ENCODE measurements at places on chromosomes 2 and 18.

DNA sequence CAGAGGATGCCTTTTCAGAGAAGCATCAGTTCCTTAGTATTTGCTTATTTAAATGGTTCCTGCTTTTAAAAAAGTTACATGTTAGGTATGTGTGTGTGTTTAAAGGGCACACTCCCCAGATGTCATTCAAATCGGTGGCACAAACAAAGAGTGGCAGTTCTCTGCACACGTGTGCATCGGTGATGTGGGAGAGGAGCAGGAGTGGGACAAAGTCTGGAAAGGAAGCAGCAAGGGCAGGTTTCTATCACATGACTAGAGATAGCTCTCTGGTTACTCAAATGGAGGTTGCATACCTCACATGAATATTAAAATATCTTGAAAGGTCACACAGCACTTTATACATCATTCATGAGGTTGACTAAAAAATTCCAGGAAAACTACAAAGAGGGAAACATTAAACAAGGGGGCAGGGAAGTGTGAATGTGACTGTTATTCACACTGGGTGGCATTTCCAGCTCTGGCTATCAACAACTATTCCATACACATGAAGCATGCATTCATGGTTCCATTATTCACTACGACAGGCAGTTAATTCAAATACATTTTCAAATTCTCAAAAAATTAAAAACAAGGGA, 64.7 kb downstream of the SEPTIN10 start:
- no peak for DNase-seq

GRCh38 chr2:29117636-29118303, 2.6 kb downstream of the CLIP4 start:
- DNase-seq, result no peak

DNA sequence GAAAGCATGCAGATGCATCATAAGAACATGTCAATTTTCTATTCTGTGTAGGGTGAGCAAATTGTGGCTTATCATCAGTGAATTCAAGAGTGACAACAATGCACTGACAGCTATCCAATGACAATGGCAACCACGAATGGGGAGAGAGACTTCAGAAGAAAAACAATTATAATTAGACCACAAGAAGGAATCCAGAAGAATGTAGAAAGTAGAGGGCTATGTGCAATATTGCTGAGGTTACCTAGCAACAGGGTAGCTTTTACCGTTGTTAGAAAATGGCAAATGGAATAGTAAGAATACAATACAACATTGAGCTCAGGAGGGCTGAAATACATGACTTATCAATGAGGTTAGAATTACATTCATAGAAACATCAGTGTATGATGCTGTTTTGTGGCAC, 71.1 kb upstream of the SESTD1 start:
- no peak for DNase-seq

DNA sequence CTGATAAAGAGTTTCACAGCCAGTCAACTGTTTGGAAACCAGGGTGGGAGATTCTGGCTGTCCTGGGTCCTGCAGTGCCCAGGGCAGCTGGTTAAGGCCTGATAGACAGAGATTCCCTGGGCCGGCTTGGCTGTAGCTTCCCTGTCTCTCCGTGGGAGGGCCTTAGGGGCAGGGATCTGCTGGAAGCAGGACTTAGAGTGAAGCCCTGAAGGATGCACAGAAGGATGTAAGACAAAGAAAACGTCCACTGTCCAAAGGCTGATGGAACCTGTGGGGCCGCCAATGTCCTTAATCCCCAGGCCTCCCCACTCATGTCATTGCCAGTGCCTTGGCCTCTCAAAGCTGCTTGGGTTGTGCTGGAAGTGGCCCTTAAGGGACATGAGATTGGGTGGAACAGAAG, 33.0 kb downstream of the MROH2A start:
- DNase-seq, result no peak

GRCh38 chr18:46212398-46212797, 108.2 kb downstream of the HAUS1 start:
- DNase-seq, result no peak

GRCh38 chr2:220756653-220757052, 815.5 kb downstream of the EPHA4 start:
- no peak for DNase-seq

DNA sequence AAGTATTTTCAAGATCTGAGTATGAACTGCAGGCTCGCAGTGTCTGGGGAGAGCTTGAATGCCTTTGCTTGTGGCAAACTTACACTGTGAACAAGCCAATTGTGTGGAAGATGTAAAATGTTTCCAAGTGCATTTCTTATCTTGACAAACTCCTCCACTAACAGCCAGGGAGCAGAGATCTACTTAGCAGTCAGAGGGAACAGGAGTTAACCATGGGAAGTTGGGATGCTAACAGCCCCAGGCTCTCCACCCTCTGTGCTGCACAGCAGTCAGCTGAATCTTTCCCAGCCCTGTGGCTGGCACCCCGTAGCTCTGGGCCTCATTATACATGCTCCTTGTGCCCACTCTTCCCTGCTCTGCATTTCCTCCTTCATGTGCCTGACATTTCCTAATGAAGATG, 450.2 kb downstream of the TSN start:
- DNase-seq, result no peak

GRCh38 chr2:175627405-175627804, 374.7 kb downstream of the LNPK start:
- no peak for DNase-seq

GRCh38 chr2:127661072-127661649, 14.2 kb downstream of the LIMS2 start:
- DNase-seq, result no peak

DNA sequence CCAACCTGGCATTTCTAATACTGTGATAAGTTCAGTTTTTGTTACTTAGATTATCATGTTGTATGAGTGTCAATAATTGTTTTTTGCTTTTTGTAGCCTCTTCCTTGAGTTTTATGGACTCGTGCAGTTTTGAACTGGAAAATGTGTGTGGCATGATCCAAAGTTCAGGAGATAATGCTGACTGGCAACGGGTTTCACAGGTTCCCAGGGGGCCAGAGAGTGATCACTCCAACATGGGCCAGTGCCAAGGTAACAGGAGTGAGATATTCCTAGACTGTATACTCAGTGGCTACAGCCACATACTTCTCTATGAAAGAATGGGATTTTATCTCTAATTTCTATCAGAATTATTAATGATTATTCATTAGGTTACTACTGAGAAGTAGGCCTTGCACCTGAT, 18.2 kb downstream of the MEP1B start:
- no peak for DNase-seq

- DNase-seq, result no peak
Measured at GRCh38 chr18:29259838-29260237, 1082.9 kb upstream of the CDH2 start.

DNA sequence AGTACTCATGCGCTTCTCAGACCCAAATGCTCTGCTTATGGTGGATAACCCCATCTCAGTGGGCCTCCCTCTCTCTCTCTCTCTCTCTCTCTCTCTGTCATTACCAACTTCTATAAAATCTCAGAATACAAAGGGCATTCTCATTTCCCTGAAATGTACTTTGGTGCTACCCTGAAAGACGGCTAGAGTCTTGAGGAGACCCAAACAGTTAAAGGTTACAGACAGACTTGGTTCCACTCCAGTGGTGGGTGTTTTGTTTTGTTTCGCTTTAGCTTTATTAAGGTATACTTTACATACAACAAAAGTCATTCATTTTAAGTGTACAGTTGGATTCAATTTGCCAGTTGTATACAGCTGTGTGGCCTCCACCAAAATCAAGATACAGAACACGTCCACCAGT, 60.9 kb downstream of the BCL11A start:
- no peak for DNase-seq

DNA sequence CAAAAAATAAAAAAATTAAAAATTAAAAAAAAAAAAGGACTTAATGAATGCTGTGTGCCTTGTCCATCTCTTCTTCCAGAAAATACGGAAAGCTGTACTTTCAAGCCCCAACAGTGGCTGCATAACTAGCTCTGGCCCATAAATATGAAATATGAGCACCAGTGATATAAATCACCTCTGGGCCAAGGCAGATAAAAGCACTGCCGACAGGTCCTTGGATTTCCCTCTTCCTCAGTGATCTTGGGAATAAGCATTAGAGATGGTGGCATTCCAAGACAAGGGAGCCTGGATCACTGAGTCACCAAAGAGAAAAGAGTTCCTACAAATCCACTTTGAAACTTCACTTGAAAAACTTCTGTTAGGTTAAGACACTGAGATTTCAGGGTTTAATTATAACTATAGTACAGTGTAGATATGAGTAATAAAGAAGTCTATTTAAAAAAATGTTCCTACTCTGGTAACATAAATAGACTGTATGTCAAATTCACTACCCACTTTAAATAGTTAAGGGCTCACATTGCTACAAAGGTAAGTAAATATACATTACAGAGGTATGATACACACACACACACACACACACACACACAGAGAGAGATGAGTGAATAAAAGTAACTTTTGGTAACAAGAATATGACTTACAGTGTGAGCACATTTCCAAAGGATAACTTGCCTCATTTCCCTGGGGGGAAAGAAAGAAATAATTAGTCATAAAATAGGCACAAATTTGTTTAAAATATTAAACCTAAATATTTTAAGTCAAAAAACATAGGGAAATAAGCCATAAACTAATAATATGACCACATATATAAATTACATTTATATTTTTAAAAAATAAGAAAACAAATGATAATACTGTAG, 35.6 kb downstream of the PPP3R1 start:
- DNase-seq, result no peak

DNA sequence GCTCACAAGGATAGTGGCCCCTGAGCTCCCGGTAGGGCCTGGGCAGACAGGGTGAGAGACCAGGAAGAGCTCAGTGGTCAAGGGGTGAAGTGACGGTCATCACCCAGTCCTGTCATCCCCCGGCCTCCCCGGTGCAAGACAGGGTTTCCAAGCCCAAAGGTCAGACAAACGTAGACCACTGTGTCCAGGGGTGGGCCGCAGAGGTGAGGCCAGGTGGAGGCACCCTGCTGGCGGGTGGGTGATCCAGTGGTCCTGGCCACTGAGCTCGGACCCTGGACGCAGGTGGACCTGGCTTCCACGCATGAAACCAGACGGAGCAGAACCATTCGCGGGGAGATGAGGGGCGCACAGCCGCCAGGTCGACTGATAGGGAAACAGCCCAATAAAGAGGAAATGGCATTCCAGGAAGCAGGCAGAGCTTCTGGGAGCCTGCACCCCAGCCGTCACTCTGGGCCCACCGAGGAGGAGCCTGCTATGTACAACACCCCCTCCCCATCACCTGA, 14.4 kb upstream of the SNED1 start:
- DNase-seq, result no peak

- no peak for DNase-seq
Measured at GRCh38 chr18:6004683-6005082, 109.4 kb upstream of the TMEM200C start.

GRCh38 chr2:216404010-216404618, 8.2 kb upstream of the SMARCAL1 start:
- DNase-seq, result peak; percentile 31

GRCh38 chr2:135473567-135473966, 57.5 kb downstream of the ZRANB3 start:
- no peak for DNase-seq

DNA sequence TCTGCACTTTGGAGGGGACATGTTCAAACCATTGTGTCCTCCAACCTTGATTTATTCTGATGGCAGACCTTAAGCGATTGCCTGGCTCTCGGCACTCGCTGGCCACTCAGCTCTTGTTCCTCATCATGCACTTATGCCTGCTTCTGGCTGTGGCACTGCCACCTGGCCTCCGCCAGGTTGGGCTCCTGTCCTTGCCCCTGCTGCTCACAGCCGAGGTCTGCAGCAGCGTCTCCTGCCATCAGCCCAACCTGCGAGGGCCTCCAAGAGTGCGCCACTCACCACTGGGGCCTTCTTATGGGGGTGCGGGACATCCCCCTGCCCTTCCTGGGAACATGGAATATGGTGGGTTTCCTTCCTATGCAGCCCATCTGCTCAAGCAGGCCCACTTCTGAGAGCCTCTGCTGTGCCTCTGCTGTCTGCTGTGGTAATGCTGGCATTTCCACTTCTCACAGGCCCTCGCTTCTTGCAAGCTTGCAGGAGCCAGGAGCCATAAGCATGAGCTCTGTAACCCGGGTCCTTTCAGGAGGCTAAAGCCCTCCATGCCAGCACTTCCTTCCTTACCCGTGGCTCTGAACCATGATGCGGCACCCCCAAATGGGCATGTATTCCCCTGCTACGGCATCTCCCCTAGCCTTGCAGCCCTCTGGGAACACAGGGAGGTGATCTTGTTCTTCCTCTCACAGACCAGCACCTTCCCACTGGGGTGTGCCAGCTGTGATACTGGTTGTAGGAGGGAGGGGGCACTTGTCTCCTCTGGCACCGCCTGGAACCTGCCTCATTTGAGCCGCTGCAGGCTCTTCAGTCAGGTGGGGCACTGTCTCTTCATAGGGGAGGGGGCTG, 58.6 kb upstream of the HS6ST1 start:
- DNase-seq, result no peak

DNA sequence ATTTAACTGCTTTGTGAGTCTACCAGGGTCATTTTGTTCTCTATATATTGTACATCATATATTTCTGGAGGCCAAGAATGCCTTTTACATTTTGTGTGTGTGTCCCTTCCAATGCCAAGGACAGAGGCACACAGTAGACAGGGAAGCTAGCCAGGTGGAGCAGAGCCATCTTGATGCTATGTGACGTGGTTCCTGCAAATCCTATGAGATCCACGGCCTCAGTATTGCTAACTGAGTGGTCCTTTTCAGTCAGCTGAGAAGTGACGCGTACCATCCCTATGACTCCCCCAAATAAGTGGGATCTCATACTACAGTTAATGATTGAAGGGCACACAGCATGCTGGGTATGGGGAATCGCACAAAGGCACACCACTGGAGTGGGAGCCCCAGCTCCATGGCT, 27.3 kb downstream of the CCDC141 start:
- DNase-seq, result no peak

GRCh38 chr2:236366397-236366796, 102.2 kb upstream of the ASB18 start:
- DNase-seq, result no peak

DNA sequence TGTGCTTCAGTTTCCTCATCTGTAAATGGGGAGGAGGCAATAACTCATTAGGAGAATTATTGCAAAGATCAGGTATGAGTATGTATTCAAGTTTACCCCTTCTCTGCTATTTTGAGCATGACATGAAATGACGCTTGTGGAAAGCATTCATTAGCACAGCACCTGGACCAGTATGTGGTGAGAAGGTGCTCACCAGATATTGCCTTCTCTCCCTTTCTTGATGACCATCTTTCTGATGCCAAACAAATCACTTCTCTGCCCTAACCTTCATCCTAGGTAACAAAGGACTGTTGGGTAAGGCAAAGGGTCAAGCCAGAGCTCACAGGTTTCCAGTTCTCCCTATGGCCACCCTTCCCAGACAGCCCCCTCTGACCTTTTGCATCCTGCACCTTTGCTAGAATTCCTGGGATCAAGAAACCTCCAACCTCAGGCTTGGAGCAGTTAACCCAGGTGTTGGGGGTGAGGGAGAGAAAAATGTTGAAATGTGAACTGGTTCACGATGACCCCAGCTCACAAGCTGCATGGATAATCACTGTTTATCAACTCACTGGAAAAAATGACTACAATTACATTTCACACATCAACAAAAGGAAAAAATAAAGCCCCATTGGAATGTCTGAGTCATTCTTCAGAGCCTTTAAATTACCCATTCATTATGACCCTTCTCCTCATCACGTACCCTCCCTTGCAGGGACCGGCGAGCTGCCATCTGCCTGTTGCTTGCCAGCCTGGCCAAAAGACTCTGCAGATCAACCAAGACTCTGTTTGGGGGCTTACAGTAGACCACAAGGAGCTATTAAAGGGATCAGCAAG, 41.6 kb downstream of the LBH start:
- no peak for DNase-seq
